Mucosa of gallbladder (tissue), 1 donor: ENCODE measurements at places on chromosomes 5 and 9.

DNA sequence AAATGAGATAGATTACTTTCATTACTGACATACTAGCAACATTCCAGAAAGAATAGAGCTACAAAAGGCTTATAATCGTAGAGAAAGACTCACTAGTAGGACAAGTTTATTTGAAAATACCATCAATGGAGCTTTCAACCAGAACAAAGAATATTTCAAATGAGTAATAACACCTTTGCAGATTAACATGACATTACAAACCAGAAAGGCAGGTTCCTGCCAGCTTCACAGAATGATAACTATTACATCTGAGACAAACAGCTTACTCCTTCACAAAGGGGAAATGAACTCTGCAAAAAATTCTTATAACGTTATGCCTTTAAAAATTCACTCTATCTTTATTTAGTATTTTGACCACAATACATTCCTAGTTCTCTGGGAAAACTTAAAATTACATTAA lies 103.1 kb downstream of the EPB41L4A start:
- DNase-seq: no peak

- no peak for DNase-seq
These were observed 91.3 kb upstream of the ZNF366 start for GRCh38 chr5:72598401-72599064.

DNA sequence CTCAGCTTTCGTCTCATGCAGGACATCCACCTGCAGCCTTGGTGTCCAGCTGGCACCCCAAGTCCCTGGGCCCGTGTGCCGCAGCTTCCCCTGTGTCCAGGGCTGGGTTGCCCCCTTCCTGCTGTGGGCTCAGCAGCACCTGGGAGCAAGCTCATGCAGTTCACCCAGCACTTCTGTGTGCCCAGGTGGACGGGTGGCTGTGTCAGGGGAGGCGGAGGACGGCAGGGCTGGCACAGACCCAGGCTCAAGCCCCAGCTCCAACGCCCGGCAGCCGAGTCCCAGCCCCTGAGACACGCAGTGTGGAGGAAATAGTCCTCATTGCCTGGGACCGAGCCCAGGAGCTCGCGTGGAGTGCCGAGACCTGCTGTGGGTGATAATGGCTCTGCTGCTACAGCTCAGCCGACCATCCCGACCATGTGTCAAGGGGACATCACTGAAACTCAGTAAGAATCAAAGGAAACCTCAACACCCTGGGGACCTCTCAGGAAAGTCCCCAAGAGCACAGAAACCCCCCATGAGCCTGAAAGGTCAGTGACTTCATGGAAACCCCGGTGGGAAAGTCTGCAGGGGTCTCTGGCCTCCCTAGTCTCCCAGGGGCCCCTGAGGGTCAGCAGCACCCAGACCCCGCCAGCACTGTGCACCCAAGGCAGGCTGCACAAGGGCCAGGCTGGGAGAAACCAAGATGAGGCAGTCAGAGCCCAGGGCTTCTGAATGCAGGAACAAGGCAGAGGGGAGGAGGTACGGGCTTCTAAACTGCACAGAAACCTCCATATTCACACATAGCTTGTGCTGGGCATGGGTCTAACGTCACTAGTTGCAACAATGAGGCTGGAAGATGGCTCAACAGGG lies 38.8 kb downstream of the LPCAT1 start:
- DNase-seq: no peak

GRCh38 chr5:41797662-41798061 lies 72.6 kb downstream of the OXCT1 start:
- DNase-seq: no peak

GRCh38 chr5:109901628-109901981 lies 211.9 kb downstream of the MAN2A1 start:
- DNase-seq: no peak

DNA sequence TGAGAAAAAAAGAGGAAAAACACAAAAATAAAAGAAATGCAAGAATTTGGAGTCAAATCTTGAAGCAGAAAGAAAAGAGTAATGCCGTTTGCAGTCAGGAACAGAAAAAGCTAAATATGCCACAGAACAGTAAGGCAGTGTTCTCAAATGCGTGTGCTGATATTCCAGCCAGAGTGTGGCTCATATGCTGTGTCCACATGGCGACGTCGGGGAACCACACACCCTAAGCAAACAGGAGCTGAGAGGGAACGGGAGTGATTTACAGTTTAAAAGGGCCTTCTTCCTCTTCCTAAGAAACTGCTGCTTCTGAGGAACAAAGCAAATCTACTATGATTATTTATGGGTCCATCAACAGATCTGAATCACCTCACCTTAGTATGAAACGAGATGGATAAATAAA lies 42.7 kb downstream of the DDX31 start:
- DNase-seq: no peak

DNA sequence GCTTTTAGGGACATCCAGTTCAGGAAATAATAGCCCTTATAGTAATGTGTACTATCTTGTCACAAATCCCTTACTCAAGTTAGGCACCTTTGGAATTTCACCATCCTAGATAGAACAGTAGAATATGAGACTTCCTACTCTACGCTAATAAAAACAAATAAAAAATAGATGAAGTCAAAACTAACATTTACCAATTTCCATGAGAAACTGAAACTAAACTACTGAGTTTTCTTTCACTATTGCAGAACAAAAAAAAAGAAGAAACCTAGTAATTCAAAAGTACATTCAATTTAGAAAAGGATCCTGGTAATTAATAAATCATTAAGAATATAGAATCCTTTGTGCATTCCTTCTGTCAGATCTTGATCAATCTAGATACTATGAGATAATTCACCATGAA lies 14.0 kb downstream of the STARD4 start:
- DNase-seq: no peak

DNA sequence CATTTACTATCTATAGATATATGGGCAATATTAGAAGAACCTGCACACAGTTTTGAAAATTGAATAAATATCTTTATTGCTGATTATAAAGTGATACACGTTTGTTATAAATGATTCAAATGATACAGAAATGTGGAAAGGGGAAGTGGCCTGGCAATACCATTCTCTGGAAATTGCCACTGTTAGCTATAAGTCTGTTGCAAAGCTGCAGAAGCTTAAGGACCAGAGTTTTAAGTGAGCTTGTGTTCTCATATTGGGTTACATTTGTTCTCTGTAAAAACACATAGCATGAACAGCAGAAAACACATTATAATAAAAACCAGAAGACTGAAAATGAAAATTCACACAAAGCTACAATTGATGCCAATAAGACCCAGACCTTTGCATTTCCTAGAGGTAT lies 59.6 kb downstream of the RASGRF2 start:
- no peak for DNase-seq
